Activated CD4-positive, alpha-beta T cell treated with anti-CD3 and anti-CD28 coated beads, Interleukin-2, amount 10 ng/mL, durations not matched to agents 7 days and 5 days (primary cell): ENCODE measurements at places on chromosomes 12 and 14. TPM values are rescaled to one million over a fixed set of nuclear protein-coding genes. Genes with fewer than 3 reads are reported as not detected.

The CMTM5 gene
- total RNA-seq: not detected

The MORN3 gene
- total RNA-seq: 3.5 TPM

The NRXN3 gene
- not detected for total RNA-seq

The BICDL1 gene
- 65.9 TPM for total RNA-seq

The BEST3 gene
- not detected for total RNA-seq

The TMPRSS12 gene
- total RNA-seq: not detected

The SYCP3 gene
- 0.35 TPM for total RNA-seq
